ENCODE measurements at places on chromosomes 5 and 9.

GRCh38 chr9:135920256-135920930, 13.0 kb upstream of the CAMSAP1 start:
- H3K4me3 ChIP-seq = no peak overlapping the region
- no peak for DNase-seq
- H3K27me3 ChIP-seq = no peaks in the 10 kb centered on the region

- H3K4me3 ChIP-seq = no peak overlapping the region
- no peaks in the 10 kb centered on the region for H3K4me1 ChIP-seq
- no peak for DNase-seq
- no peak overlapping the region for H3K27ac ChIP-seq
Observed at GRCh38 chr5:27158775-27159174, 120.4 kb upstream of the CDH9 start.

- peaks cover 17% of the 10 kb centered on the region for H3K27me3 ChIP-seq
- H3K4me3 ChIP-seq = no peak overlapping the region
- H3K4me1 ChIP-seq = no peaks in the 10 kb centered on the region
- H3K36me3 ChIP-seq = no peaks in the 10 kb centered on the region
- H3K27ac ChIP-seq = no peak overlapping the region
- DNase-seq = no peak
Observed at GRCh38 chr9:2526071-2526828, 95.3 kb upstream of the VLDLR start.

- H3K27ac ChIP-seq = no peak overlapping the region
- H3K4me3 ChIP-seq = no peak overlapping the region
- peaks cover 12% of the 10 kb centered on the region for H3K4me1 ChIP-seq
- peaks cover 19% of the 10 kb centered on the region for H3K36me3 ChIP-seq
- no peak for DNase-seq
Observed at GRCh38 chr9:70298245-70298771, 39.5 kb downstream of the SMC5 start.

- H3K36me3 ChIP-seq = no peaks in the 10 kb centered on the region
- H3K27ac ChIP-seq = no peak overlapping the region
- no peaks in the 10 kb centered on the region for H3K27me3 ChIP-seq
- H3K4me3 ChIP-seq = no peak overlapping the region
- DNase-seq = no peak
Observed at GRCh38 chr9:65459756-65460320, 174.8 kb upstream of the FOXD4L5 start.

GRCh38 chr5:1540831-1541701, 17.3 kb upstream of the LPCAT1 start:
- no peak overlapping the region for H3K4me3 ChIP-seq
- peaks cover 21% of the 10 kb centered on the region for H3K4me1 ChIP-seq
- peaks cover 2% of the 10 kb centered on the region for H3K36me3 ChIP-seq
- H3K27ac ChIP-seq = no peak overlapping the region
- no peaks in the 10 kb centered on the region for H3K27me3 ChIP-seq

- peaks cover 2% of the 10 kb centered on the region for H3K36me3 ChIP-seq
- no peak overlapping the region for H3K27ac ChIP-seq
- no peaks in the 10 kb centered on the region for H3K4me1 ChIP-seq
- no peaks in the 10 kb centered on the region for H3K27me3 ChIP-seq
- DNase-seq = no peak
- no peak overlapping the region for H3K4me3 ChIP-seq
Observed at GRCh38 chr9:121958530-121958929, 134.6 kb downstream of the TTLL11 start.

DNA sequence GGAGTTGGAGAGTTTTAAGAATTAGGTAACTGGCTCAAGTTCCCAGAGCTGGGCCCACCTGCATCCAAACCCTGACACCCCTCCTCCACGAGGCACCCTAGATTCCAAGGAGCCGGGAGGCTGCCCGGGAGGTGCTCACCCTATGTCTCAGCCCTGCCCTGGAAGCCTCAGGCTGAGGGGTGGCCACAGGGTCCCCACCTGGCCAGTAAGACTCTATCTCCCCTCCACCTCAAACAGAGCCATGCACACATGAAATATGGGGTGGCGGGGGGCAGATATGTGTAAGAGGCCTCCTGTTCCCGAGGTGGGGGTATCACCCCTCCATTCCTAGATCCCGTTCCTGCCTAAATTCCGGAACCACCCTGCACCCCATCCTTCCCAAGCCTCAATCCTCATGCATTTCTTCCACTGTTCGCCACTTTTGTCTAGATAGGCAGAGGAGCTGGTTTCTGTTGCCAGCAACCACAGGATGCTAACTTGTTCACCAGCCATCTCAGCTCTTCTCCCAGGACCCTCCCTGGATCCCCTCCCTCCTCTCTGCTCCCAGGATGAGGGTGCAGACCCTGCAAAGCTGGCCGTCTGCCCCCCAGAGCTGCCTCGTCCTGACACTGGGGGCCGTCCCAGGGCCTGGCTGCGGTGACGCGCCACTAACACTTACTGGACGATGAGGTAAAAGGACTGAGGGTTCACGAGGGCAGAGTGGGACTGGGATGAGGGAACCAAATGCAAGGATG, 44.1 kb downstream of the COL23A1 start:
- no peaks in the 10 kb centered on the region for H3K36me3 ChIP-seq
- H3K4me3 ChIP-seq = no peak overlapping the region
- no peak for DNase-seq
- peaks cover 6% of the 10 kb centered on the region for H3K27me3 ChIP-seq
- no peak overlapping the region for H3K27ac ChIP-seq

DNA sequence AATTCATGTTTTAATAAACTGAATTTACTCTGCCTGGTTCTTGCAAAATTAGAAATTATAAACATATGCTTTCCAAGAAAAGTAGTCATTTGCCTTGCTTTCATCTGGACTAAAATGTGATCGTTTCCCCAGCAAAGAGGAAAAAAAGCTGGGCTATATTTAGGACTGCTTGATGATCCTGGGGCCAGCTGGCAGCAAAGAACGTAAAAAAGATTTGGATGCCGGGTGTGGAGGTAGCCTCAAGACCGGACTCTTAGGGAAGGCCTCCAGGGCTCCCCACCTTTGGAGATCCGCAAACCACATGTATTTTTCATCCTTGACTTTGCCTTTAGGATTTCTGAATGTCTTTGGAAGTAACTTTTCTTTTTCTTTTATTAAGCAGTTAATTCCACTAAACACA, 156.1 kb upstream of the SEMA6A start:
- H3K4me1 ChIP-seq = no peaks in the 10 kb centered on the region
- no peak overlapping the region for H3K4me3 ChIP-seq
- H3K27ac ChIP-seq = no peak overlapping the region
- H3K36me3 ChIP-seq = peaks cover 2% of the 10 kb centered on the region

DNA sequence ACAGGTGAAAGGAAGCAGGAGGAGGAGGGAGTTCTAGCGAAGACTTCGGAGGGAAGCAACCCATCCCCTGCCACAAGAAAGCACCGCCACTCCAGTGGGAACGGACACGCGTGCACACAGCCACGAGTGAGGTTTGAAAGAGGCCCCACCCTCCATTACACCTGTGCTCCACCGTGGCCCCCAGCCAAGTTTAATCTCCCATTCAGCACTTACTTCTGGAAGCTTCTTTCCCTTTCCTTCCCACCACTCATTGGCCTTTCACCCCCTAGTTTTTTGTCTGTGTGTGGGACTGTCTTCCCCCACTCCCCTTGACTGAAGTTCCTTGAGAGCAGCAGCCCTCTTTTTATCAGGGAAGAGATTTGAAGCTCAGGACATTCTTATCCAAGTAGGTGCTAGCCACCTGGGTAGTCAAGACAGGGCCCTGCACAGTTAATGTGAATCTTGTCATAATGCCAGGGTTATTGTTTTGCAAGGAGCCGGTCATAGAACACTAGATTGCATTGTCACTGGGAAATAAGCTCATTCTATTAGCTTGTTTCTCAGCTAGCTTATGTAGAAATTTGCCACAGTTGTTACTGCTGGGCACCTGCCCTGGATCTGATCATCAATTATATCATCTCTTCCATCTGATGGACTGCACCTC, 256.0 kb downstream of the DOCK8 start:
- H3K27ac ChIP-seq = peak overlapping the region; percentile 93
- H3K27me3 ChIP-seq = no peaks in the 10 kb centered on the region
- peak overlapping the region; percentile 98 for H3K4me3 ChIP-seq
- H3K4me1 ChIP-seq = peaks cover 23% of the 10 kb centered on the region
- peaks cover 3% of the 10 kb centered on the region for H3K36me3 ChIP-seq
- no peak for DNase-seq

GRCh38 chr5:12672141-12672540, 767.9 kb upstream of the CTNND2 start:
- no peaks in the 10 kb centered on the region for H3K4me1 ChIP-seq
- no peak overlapping the region for H3K4me3 ChIP-seq
- no peak overlapping the region for H3K27ac ChIP-seq
- no peak for DNase-seq
- no peaks in the 10 kb centered on the region for H3K27me3 ChIP-seq

- peaks cover 3% of the 10 kb centered on the region for H3K4me1 ChIP-seq
- H3K27me3 ChIP-seq = no peaks in the 10 kb centered on the region
- peaks cover 2% of the 10 kb centered on the region for H3K36me3 ChIP-seq
- no peak overlapping the region for H3K4me3 ChIP-seq
- DNase-seq = no peak
Observed at GRCh38 chr9:3629495-3629894, 103.7 kb upstream of the RFX3 start.

- H3K27me3 ChIP-seq = no peaks in the 10 kb centered on the region
- DNase-seq = no peak
- peaks cover 5% of the 10 kb centered on the region for H3K36me3 ChIP-seq
- peak overlapping the region; percentile 83 for H3K4me3 ChIP-seq
- peak overlapping the region; percentile 54 for H3K27ac ChIP-seq
- peaks cover 28% of the 10 kb centered on the region for H3K4me1 ChIP-seq
Observed at GRCh38 chr9:129235041-129235930, 57.2 kb upstream of the IER5L start.

DNA sequence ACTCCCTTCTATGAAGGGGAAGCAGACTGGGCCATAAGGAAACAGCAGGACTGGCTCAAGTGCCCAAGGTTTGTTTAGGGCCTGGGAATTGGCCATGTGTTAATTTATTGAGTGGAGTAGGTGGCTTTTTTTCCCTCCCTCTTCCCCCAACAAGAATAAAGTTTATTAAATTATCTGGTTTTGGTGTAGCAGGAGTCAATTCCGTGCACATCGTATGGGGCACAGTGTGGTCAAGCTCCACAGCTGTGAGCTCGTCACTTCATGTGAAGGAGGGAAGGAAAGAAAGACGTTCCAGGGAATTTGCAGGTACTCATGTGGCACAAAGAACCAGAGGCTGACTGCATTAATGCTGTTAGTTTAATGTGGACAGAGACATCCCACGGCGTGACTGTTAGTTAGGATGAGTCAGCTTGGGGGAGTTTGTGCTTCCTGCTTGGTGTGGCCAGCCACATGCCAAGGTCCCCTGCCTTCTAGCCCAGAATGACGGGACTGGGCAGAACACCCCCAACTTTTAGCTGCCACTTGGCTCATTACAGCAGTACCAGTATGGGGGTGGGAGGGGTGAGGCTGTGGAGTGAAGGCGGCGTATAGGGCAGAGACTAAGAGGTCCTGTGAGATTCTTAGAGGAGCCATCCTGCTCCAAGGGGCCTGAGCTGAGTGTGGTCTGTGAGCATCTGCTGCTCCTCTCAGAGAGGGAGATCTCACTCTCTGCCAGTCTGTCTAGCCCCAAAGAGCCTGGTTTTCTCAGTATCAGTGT, 33.2 kb downstream of the CSF1R start:
- no peak overlapping the region for H3K27ac ChIP-seq
- DNase-seq = no peak
- no peaks in the 10 kb centered on the region for H3K27me3 ChIP-seq
- no peak overlapping the region for H3K4me3 ChIP-seq
- peaks cover 6% of the 10 kb centered on the region for H3K4me1 ChIP-seq

DNA sequence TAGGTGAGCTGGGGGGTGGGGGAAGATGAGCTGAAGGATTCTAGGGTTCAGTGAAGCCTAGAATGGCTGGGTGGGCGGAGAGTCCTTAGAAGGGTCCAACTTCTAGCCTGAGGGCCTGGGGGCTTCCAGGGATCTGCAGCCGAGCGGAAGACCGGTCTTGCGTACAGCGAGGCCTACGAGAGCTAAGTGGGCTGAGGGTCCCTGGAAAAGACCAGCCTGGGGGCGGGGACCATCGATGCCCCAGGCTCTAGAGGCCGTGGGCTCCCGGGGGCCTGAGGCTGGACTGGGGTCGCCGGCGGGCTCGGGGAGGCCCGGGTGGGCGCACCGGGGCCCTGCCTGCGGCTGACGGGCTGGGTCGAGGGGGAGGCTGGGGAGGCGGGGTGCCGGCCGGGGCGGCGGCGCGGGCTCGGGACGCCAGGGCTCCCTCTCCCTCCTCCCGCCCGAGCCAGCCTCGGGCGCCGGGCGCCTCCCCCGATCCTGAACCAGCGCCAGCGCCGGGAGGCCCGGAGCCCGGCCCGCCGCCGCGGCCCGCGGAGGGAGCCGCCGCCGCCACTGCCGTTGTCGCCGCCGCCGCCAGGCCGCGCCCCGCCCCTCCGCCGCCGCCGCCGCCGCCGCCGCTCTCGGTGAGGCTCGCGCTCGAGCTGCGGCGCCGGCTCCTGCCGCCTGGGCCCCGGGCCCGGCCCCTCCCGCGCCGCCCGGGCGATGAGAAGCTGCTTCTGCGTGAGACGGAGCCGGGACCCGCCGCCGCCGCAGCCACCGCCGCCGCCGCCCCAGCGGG, at the start of gene MVB12B:
Gene MVB12B, plus strand, starts transcription at position 602 of the 778 bp plus-strand sequence. Its CDS starts 101 bp downstream, at position 703.
- peaks cover 33% of the 10 kb centered on the region for H3K4me1 ChIP-seq
- H3K27me3 ChIP-seq = no peaks in the 10 kb centered on the region
- peak within 1 kb of the TSS; percentile 82 for H3K27ac ChIP-seq
- peak; percentile 57 for DNase-seq
- H3K4me3 ChIP-seq = peak within 1 kb of the TSS; percentile 90

- peaks cover 16% of the 10 kb centered on the region for H3K4me1 ChIP-seq
- no peaks in the 10 kb centered on the region for H3K36me3 ChIP-seq
- no peak for DNase-seq
- H3K27ac ChIP-seq = no peak overlapping the region
- peak overlapping the region; percentile 19 for H3K4me3 ChIP-seq
Observed at GRCh38 chr9:137462986-137463930, 4.1 kb upstream of the NSMF start.

DNA sequence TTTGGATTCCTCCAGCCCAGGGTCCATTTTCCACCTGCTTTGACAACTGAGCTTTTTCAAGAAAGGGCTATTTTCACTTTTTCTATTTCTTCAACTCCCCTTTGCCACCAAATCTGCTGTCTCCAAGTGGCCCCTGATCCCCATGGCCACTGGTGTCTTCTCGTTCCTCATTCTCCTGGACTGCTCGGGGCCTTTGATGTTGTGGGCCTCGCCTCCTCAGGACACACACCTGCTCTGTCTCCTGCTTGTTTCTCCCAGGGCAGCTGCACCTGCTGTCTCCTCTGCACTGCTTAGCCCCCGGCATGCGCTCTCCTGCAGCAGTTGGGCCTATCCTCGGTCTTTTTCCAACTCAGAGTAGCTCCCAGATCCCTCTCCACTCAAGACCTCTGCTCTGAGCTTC, 16.3 kb upstream of the NANS start:
- DNase-seq = no peak
- H3K27ac ChIP-seq = peak overlapping the region; percentile 19
- H3K36me3 ChIP-seq = peaks cover 6% of the 10 kb centered on the region
- no peak overlapping the region for H3K4me3 ChIP-seq

GRCh38 chr9:134916161-134916665, 1.5 kb downstream of the FCN1 start:
- no peak for DNase-seq
- no peak overlapping the region for H3K27ac ChIP-seq
- no peaks in the 10 kb centered on the region for H3K4me1 ChIP-seq
- H3K36me3 ChIP-seq = no peaks in the 10 kb centered on the region
- H3K27me3 ChIP-seq = peaks cover 34% of the 10 kb centered on the region

- no peaks in the 10 kb centered on the region for H3K36me3 ChIP-seq
- DNase-seq = no peak
- H3K4me1 ChIP-seq = no peaks in the 10 kb centered on the region
- peaks cover 9% of the 10 kb centered on the region for H3K27me3 ChIP-seq
Observed at GRCh38 chr9:18366184-18366583, 107.8 kb upstream of the ADAMTSL1 start.
